Effector CD4-positive, alpha-beta T cell (primary cell): ENCODE measurements at places on chromosomes 5 and 9.
A peak's percentile ranks its signal among the peaks of the same experiment; 100 is the strongest.

- DNase-seq = peak; percentile 25
Measured at GRCh38 chr5:172683645-172684471, 42.8 kb downstream of the NEURL1B start.

- DNase-seq = no peak
Measured at GRCh38 chr9:78386773-78387172, 89.8 kb downstream of the PSAT1 start.

DNA sequence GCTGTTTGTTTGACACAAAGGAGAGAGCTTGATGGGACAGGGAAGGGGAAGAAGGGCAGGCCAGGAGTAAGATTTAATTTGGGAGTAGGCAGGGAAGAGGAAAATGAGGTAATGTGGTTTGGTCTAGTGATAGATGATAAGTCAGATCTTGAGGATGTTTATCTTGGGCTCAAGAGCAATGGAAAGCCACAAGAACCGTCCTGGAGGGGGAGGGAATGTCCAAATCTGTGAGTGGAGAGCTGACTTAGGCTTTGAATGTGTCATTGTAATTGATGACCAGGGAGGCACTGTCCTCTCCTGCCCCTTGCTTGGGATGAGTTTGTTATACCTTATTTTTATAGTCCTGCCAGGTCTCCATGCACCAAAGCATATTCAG, 37.5 kb downstream of the MAMDC2 start:
- no peak for DNase-seq

DNA sequence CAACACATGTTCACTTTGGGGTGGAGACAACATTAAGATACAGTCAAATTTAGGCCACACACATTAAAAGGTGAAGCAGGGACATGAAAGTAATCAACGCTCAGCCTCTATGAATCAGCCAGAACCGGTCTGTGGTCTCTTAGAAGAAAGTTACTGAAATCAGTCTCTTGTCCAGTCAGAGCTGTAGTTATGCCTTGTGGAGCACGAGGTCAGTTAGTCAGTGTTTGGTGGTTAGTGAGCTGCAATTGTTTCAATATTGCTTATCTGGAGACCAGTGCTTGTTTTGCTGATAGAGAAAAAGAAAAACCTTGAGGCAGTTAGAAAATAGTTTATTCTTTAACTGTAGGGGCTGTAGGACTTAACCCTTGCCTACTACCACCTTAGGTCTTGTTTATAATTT, 157.8 kb upstream of the RASEF start:
- DNase-seq = no peak

- DNase-seq = no peak
Measured at GRCh38 chr5:452978-453710, 10.2 kb downstream of the EXOC3 start.

DNA sequence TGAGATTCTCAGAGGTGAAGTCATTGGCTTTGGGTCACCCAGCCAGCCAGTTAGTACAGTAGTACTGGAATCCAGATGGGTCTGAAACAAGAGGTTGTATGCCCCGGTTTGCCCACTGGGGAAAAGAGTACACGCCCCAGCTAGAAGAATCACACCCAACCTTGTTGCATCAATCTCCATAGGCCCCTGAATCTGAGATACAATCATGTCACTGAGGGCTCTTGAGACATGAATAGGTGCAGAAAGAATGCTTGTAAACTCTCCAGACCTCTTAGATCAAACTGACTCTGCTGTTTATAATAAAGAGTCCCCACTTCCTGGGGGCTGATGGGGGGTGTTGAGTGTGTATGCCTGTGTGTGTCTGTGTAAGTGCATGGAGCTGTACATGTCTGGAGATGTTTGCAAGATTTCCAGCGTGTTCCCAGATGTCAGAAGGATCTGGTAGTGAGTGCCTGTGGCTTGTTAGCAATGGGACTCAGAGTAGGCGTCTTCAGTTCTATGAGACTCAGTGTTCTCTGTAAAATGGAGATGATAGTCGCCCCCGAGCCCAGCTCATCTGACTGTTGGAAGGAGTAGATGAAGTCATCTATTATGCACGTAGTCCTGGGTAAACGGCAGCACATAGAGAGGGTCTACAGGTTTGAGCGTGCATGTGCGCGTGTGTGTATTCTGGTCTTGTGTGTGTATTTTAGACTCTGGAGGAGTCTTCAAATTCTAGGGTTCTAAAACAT, 48.2 kb downstream of the COL27A1 start:
- no peak for DNase-seq

- no peak for DNase-seq
Measured at GRCh38 chr5:164012371-164012770, 507.0 kb downstream of the MAT2B start.

DNA sequence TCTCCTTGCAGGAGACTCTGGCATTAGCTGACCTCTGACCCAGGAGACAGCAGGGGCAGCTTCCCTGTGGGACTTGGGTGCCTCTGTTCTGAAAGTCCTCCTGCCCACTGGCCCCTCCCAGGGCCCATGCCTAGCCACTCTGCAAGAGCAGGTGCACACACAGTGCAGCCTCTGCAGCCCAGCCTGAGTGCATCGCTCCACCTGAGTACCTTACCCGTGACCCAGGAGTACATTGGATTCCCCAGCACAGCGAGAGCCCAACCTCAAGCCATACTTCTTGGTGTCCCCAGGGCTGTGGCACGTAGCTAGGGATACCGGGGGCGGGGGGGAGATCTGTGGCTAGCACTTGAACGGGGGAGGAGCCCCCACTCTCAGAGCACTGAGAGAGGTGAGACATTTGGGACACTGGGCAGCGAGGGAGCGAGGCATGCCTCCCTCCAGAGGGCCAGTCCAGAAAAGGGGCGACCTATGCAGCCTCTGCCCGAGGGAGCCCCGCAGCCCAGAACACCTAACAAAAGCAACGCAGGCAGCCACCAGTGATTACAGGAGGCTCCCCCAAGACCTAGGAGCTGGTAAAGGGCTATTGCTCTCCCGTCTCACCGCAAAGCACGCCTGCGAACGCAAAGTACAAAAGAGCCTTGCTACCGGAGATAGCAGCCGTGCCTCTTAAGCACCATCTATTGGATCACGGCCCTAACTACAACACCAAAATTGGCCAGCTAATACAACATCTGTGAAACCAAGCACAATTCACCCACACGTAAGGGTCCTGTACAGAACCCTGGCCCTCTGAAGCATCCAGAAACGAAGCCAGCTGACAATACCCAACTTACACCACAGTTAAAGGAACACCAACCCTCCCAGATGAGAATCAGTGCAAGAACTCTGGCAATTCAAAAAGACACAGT, 826 bp upstream of the PRDM9 start:
- no peak for DNase-seq

GRCh38 chr9:136720898-136721338, 8.5 kb downstream of the DIPK1B start:
- DNase-seq = no peak

DNA sequence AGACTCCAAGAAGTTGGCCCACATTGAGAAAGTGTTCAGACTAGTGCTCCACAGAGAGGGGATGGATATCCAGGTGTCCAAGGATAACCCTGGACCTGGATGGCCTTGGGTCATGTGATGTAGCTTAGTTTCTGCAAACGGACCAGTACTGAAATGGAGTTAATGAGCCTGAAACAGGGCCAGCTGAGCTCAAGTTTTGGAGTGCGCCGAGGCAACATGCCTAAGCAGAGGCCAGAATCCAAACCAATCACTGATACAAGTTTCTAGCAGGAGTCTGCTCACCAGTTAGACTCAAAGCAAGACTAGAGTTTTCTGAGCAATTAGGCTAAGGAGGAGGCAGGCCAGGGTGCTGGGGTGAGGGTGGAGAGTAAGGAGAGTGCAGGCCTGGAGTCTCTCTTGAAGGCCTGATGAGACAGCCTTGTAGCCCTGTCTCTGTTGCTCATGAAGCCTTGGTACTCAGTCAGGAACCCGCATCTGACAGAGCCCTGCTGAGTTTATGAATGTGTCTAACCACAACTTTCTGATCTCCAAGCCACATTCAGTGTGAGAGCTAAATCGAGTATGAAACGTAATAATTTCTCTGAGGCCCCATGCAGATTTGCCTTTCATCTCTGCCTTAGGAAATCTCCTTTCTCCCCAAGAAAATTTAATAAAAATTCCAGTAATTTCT, 68.9 kb upstream of the EQTN start:
- DNase-seq = no peak

DNA sequence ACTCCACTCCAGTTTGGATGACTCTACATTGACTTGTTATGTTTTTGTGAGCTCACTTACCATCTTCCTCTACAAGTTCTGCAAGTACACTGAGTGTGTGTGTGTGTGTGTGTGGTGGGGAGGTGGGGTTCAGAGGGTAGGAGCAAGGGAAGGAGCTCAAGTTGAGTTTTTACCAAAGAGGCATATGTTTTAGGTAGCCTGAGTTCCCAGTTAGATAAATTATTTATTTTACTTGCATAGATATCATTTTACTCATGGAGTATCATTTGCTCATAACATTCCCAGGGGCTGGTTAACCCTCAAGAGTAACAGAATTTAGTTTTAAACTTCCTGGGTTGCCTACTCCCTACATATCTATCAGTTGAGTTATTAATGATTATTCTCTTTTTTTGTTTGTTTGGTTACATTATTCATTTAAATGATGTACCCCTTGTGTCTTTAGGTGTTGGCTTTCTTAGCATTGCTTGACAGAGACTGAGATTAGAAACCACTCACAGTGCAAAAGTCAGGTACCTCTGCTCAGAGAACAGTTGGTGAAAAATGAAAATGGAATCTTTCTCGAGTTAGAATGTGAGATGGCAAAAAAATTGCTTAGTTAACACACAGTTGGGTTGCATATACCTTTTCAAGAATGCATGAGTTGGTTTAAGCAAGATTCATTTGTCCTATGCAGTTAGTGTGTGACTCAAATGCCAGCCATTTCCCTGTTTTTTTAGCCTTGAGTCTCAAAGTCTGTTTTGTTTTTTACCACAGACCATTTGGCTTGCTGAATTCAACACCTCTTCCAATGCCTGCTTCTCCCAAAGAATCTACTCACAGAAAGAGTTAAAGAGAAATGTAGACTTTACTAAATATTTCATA, 29.2 kb downstream of the TNFSF8 start:
- no peak for DNase-seq
